Sigmoid colon (tissue), 7 donors: ENCODE measurements at places on chromosomes 4 and X. TPM values are rescaled to one million over a fixed set of nuclear protein-coding genes. Genes with fewer than 3 reads are reported as not detected.
A peak's percentile ranks its signal among the peaks of the same experiment; 100 is the strongest.

GRCh38 chr4:827209-828081, 1.5 kb upstream of the CPLX1 start:
- DNase-seq: peak; percentile 44

- no peak for DNase-seq
Observed at GRCh38 chrX:95427389-95427788, 1257.3 kb upstream of the DIAPH2 start.

The BST1 gene
- 7.7 TPM for total RNA-seq

The SPACA5 gene
- not detected for total RNA-seq

GRCh38 chrX:113058634-113059033, 218.0 kb upstream of the AMOT start:
- DNase-seq: no peak

DNA sequence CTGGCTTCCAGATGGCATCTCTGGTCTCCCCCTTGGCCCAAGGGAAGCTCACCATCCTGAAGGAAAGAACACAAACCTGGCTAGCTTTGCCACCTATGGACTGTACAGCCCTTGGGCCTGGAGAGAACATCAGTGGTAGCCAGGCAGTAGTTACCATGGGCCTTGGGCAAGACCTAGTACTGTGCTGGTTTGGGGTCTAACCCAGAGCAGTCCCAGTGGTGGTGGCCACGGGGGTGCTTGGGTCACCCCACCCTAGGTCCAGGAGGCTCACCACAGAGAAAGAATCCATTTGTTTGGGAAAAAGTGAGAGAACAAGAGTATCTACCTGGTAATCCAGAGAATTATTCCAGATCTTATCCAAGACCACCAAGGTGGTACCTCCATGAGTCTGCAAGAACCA, 290.7 kb upstream of the PPP1R2C start:
- DNase-seq: no peak
